ENCODE measurements at places on chromosomes 7 and 10.

DNA sequence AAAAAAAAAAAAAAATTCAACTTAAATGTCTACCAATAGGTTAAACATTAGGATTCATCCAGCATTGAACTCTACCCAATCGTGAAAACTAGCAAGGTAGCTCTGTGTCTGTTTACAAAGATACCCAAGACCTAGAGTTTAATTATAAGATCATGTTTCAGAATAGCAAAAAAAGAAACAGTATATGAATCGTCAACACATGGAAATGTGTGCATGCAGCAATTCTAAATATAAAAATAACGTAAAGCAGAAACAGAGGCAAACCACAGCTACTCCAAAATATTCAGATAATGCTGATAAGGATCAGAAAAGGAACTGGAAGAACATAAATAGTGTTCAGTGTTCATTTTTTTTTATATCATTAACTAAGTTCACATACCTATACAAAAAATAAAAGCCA lies 68.7 kb downstream of the AFAP1L2 start:
- no peak for DNase-seq

DNA sequence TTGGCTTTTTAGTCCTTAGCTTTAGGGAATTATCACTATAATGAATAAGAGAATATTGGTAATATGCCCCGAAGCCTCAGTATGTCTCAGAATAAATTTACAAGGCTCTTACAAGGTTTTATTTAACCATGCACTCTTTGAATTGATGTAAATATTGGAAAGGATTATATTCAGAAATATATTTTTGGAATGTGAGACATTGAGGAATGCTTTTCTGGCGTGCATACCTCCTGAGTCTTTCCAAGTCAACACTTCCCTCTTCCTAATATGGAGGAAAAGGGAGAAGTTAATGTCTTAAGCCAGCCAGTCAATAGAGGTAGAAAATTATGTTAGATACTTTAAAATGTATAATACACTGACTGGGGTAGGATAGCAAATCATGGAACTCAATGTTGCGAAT lies 1.2 kb upstream of the OR2F1 start:
- no peak for DNase-seq

DNA sequence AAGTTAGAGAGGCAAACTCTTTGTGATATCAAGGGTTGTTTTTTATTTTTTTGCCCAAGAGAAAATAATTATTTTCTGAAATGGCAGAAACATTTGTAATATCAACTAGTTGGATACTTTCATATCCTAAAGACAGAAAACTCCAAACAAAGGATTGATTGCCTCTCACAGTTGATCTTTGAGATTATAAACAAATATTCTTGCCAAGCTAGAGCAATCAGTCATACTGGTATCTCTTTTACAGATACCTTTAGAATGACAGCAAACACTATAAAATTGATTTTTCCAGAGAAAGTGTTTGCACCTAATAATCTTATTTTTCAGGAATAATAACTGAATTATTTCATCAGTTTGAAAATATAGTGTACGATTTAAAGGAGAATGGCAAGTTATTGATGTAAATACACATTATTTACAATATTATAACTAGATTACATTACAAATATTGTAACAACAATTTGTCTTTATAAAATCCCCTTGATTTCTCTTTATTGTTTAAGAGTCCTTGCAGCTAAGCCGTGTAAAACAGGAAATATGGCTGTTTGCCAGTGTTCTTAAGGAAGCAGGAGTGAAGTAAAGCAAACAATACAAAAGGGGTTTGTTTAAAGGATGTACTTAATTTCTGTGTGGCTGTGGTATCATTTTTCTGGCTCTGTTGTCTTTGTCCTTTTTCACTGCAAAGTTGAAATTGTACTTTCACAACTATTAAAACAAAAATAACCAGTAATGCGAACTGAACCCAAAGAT lies 58.4 kb downstream of the MAPK8 start:
- DNase-seq, result peak; percentile 57

- DNase-seq, result no peak
Measured at GRCh38 chr10:107056182-107056581, 108.3 kb downstream of the SORCS1 start.

- DNase-seq, result no peak
Measured at GRCh38 chr7:138075350-138075749, 909 bp upstream of the AKR1D1 start.

DNA sequence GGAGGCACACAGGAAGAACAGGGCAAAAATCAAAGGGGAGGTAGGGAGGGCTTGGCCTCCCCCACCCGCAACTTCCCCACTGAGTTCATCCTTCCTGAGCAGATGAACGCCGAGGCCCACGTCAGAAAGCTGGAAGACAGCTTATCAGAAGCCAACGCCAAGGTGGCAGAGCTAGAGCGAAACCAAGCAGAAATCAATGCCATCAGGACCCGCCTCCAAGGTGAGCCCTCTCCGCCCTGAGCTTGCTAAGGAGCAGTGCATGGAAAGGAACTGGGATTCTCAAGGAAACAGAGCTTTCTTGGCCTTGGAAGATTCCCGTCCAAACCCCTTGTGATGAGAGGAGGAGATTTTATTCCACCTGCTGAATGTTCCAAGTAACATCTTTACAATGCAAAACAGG lies 16.5 kb downstream of the MYH16 start:
- DNase-seq, result no peak

GRCh38 chr7:156504687-156505545 lies 135.7 kb upstream of the RNF32 start:
- no peak for DNase-seq

DNA sequence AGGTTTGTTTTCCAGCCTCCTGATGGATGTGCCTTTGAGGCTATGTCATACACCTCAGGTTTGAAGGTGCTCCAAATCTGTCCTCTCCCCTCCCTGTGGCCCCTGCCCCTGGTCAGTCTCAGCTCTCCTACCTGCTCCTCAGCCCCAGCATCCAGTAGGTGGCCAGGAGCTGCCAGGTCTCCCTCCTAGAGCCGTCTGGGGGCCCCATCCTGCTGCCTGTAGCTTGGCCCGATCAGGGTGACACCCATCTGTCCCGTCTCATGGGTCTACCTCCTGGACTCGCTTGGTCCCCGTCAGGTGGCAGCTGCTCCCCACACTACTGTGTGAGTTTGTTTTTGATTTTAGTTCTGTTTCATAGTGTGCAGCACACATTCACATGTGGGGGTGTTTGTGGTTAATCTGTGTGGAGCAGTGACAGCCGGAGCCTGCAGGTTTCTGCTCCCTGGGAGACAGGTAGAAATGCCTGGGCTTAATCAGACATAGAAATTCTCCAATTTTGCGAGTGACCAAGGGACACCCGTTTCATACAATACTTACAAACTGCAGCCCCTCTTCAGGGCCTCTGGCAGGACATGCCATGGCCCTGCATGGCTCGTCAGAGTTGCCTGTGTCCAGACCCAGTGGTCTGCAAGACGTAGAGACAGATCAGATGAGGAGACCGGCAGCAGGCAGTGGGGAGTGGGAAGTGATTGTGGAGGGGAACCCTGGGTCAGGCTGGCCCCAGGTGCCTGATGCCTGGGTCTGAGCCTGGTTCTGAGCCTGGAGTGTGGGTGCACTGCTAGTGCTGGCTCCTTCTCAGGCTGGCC lies 17.1 kb downstream of the ADCY1 start:
- DNase-seq, result no peak

GRCh38 chr7:29956487-29956836 lies 33.1 kb downstream of the SCRN1 start:
- DNase-seq, result no peak

DNA sequence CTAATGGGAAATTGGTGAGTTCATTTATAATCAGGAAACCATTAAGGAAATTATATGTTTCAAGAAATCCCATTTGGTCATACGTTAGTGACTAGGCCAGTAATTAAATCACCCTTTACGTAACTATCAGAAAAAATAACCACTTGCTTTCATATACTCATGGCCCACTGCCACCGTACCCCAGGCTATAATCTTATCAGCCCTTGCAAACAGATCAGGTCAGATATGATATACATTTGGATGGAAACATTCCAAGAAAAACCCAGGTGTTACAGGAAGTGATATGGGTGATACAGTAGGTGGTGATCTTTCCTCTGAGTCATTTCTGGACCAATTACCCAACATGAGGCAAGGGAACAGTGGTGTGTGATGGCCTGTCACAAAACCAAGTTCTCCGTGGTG lies 481.0 kb upstream of the SEMA3A start:
- no peak for DNase-seq

DNA sequence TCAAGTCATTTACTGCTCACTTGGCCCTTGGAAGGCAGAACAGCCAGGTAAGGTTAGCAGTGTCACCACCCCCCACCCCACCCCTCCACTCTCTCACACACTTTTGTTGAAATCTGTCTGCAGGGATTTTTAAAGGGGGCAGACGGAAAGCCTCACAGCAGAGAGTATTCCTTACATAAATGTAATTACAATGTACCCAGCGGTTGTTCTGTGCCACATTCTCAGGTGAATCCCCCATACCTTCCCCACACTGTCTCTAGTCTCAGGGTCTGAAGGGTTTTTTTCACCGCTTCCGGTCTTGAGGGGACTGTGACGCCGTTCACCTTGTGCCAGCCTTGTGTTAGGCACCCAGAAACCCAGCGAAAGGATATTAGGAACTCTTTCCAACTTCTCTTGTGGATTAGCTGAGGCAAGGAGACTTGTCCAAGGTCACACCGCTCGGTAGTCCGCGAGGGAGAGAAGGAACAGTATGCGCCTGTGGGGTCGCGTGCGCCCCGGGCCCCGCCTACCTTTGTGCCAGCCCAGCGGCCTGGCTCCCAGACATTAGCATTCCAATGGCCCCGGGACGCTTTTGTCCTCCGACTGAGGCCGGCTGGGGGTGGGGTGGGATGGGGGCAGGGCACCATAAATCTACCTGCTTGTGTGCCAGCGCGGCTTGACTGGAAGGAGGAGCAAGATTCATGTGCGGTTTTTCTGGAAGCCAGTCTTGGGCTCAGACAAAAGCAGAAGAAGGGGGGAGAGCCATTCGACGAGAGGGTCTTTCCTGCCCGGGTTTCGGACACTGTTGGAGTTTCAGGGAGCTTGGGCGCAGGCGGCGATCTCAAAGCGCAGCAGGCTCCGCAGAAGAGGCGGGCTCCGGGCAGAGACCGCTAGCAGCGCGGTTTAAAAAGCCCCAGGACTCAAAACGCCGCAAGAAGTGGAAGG lies 4.5 kb downstream of the NEUROG3 start:
- DNase-seq, result no peak

DNA sequence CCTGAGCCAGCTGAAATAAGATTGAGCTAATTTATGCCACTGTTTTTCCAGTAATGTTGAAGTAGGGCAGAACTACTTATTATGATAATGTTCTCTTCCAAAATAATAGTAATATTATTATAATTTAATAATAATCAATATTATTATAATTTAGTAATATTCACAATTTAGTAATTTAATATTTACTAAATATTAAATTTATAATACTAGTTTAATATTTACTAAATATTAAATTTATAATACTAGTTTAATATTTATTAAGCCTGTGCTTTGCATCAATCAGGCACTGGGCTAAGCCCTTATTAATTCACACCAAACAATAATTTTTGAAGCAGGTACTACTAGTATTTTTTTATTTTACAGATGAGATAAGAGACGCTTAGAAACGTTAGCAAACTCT lies 170.1 kb downstream of the BBS9 start:
- DNase-seq, result no peak

DNA sequence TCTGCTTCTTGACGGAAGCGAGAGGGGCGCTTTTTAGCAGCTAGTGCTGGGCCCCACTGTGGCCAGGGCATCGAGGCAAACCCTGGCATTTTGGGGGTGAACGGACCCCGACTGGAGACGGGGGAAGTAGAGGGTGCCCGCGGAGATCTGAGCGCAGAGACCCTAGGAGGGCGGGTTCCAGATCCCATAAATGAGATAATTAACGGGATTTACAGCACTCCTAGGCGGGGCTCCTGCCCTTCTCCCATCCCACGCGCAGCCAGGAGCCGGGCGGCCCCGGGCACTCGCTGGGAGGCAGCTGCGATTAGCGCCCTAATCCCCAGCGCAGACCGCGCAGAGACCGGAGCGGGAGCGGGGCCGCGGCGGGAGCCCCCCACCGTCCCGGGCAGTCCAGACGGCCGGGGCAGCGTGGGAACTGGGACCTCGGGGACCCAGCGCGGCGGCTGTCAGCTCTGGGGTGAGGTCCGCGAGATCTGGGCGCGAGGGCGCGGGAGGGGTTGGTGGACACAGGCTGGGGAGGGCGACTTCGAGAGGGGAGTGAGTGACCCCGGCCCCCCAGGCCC lies 735 bp downstream of the JCAD start:
- DNase-seq, result no peak

- no peak for DNase-seq
Measured at GRCh38 chr7:34165927-34166550, 260.7 kb downstream of the BMPER start.

- no peak for DNase-seq
Measured at GRCh38 chr10:45561952-45562351, 110.6 kb downstream of the ZFAND4 start.

DNA sequence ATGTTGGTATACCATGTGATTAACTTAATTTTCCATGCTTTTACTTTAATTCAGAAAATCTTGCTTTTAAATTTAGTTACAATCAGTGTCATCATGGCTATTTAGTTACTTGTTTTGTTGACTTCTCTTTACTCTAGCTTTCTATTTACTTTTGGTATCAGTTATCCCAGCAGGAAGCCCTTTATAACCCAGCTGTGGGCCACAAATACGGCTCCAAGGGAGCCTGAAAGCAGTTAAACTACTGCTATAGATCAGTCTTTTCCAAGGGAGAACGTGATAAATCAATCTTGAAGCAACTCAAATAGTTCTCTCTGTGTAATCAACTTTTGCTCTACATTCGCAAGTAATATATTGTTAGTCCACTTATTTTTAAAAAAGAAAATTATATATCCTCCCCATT lies 287.4 kb downstream of the CACNA2D1 start:
- no peak for DNase-seq

- no peak for DNase-seq
Measured at GRCh38 chr10:34430685-34431084, 384.4 kb downstream of the PARD3 start.

GRCh38 chr7:5266191-5267028 lies 16.3 kb upstream of the SLC29A4 start:
- no peak for DNase-seq

- DNase-seq, result no peak
Measured at GRCh38 chr10:78757344-78757925, 311.3 kb upstream of the ZMIZ1 start.

DNA sequence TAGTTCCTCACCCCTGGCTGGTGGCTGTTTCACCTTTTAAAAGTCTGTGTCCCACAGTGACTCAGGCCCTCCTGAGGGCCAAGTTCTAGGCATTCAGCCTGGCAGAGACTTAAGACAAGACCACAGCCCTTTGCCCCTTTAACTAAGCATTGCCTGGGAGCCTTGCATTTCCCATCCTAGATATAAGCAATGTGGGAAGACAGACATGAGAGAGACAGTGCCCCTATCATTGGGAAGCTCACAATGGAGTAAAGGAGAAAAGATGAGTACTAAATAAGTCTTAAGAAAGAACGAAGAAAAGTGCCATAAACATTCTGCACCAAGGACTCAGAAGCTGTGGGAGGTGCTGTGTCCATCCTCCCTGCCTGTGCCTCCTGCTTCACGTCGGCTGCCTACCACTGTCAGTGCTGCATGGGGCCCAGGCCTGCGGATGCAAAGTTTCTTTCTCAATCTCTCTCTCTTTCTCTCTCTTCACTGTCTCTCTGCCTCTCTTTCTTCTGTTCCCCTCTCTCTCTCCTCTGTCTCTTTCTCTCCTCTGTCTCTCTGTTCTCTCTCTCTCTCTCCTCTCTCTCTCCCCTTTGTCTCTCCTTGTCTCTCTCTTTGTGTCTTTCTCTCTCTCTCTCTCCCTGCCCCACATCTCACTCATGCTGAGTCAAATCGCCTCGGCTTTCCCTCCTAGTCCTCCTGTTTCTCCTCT lies 21.5 kb downstream of the GPRIN2 start:
- no peak for DNase-seq

GRCh38 chr10:11212288-11213085 lies 194.8 kb downstream of the CELF2 start:
- DNase-seq, result no peak

- no peak for DNase-seq
Measured at GRCh38 chr7:124089621-124090020, 56.8 kb upstream of the TMEM229A start.
